ENCODE measurements at places on chromosomes 6 and 20.

GRCh38 chr20:32296819-32297420 is 19.5 kb downstream of the KIF3B start:
- DNase-seq, result no peak

DNA sequence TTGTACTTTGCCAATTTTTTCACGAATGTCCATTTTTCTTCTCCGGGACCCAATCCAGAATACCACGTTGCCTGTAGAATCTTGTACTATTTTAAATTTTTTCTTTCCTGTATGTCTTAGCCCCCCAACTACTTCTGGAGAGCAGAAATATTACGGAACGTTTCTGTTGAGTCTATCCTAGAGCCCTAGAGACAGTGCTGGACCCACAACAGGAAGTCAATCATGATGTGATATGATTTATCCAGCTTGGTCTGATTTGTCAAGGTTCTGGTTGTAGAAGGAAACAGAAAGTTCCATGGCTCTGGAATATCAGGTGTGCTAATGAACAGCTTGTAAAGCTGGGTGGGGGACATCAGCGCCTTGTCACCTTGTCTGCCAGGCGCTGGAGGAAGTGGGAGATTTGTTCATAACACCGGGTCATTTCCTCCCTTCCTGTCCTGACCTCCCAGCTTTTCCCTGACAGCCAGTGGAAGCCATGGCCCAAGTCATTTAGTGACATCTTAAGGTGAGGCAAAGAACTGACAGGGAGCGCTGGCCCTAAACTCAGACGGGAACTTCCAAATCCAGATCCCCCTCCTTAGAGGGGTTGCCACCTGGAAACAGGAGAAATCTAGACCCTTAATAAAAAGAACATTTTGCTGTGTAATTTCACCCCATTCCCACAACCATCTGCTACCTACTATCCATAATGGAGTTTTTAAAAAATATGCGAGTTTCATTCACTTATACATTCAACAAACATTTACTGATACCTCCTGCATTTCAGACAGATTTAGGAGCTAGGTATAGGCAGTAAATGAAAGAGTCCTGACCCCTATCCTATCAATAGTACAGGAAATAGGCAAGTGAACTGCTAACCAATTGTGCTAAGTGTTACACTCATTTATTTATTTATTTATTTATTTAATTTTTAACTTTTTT is 130.5 kb downstream of the ZFP64 start:
- DNase-seq, result no peak

DNA sequence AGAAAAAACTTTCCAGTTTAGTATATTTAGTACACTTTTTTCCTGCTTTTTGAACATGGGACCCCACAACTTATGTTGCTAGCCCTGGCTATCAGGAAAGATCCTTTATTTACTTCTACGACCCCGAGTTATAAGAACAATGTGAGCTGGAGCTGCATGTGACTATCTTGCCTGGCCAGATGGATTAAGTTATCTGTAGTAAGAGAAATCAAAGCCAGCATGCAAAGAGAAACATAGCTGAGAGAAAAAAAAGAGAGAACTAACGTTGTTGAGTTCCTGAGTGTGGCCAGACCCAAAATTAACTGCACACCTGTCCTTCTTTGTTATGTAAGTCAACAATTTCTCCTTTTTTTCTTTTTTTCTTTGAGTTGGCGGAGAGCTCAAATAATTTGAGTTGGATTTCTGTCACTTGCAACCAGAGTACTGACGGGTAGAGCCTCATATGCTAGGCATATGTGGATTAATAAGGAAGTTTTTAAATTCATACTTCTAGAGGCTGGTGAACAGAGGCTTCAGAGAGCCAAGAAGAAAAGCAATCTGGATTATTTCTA is 219.5 kb downstream of the HACE1 start:
- no peak for DNase-seq

DNA sequence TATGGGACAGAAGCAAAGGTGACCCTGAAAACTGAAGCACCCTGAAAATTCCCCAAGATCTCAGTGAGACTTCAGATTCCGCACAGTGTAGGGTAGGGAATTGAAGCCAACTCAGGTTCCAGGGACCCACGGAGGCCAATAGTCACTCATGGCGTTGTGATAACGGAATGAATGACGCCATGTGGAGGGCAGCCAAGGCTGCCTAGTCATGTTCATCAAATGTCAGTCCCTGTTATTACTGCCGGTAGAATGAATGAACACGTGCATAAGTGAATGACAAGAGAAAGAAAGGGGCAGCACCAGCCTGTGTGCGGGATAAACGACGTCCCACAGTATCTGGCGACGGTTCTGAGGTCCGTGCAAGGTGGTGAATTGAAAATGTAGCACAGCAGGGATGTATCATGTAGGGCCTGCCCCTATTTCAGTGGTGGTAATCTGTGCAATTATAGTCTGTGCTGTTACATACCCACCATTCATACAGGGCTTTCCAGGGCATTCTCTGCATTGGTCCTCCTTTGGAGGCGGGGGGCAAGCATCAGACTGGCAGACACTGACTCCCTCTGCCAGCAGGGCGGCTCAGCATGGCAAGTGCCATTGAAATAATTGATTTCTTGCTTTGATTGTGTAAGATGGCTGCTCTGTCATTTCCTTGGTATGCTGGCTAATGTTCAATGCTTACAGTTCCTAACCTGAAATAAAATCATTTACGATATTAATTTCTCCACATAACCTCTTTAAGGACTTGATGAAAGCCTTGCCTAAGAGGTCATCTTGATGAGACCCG is 386.9 kb downstream of the CDH4 start:
- peak; percentile 17 for DNase-seq

DNA sequence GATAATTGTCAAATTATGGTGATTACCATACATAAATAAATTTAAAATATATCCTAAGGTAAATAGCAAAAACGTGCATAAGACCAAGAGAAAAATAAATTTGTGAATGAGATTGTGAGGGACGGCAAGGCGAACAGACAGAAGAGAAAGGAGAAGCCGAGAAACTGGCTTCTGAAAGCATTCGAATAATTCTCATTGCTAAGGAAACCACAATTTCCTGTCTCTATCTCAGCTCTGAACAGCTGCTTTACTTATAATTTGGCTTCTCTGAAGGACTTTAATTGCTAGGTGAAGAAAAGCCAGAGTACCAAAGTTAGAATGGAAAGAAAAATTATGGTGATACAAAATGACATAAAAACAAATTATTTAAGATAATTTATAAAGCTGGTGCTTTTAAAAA is 79.0 kb upstream of the RGS17 start:
- peak; percentile 13 for DNase-seq

GRCh38 chr6:85044361-85044760 is 280.0 kb upstream of the TBX18 start:
- no peak for DNase-seq

DNA sequence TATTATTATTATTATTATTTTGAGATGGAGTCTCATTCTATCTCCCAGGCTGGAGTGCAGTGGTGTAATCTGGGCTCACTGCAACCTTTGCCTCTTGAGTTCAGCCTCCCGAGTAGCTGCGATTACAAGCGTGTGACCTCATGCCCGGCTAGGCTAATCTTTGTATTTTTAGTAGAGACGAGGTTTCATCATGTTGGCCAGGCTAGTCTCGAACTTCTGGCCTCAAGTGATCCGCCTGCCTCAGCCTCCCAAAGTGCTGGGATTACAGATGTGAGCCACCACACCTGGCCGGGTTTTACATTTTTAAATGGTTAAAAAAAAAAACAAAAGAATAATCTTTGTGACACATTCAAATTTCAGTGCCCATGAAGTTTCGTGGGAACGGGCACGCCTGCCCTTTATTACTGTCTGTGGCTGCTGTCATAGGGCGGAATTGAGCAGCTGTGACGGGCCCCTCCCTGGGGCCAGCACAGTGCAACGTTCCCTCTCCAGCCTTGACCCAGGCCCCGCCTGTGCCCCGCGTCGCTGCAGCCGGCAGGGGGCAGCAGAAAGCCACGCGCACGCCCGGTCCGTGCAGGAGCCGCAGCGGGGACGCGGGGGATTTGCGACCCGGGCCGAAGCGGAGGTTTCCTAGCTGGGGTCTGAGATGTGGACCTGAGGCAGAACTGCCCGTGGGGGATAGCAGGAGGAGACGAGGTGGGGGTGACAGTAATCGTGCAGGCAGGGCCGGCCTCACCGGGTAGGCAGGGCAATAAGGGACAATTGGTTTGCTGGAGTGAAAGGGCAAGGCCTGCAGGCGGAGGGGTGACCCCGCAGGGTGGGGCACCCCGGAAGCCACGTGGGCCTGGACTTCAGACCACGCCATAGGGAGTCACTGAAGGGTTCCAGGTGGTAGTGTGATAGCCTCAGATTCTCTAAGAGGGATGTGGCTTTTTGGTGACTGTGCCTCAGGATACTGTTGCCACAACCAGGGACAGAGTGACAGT is 54.3 kb downstream of the SYTL3 start:
- DNase-seq, result peak; percentile 88

DNA sequence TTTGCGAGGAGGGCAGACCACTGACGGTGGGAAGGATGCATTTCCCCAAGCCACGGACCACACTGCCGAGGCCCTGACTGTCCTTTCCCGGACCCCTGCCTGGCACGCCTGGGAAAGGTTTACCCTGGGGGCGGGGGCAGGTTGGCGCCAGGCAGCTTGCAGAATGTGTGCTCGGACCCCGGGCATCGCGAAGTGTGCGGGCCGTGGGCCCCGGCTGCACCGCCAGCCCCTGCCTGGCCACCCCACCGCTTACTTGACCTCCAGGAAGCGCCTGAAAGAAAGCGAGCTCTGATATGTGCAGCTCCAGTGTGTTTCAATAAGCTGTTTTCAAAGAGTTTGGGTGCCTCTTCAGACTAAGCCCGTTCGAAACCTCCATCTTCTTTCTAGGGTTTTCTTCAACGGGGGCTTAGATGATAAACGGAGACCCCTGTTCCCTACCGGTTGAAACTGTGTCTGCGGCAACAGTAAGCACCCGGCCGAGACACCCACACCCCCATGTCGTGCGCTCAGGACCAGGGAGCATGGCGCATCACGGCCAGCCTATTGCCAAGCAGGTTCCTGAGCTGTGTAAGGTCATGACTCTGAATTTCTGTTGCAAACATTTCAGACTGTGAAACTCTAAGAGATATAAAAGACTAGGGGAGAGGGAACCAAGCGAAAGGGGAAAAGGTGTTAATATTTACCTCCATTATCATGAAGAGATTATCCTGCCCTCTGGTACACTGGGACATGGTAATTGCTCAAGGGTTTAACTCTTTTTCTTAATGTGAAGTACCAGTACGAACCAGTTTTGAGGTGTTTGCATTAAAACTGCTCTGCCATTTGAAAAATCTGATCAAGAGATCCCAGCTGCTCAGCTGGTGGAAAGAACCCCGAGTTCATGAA is 231.2 kb upstream of the FOXQ1 start:
- DNase-seq, result no peak

GRCh38 chr6:12160326-12160725 is 129.8 kb upstream of the EDN1 start:
- DNase-seq, result no peak

DNA sequence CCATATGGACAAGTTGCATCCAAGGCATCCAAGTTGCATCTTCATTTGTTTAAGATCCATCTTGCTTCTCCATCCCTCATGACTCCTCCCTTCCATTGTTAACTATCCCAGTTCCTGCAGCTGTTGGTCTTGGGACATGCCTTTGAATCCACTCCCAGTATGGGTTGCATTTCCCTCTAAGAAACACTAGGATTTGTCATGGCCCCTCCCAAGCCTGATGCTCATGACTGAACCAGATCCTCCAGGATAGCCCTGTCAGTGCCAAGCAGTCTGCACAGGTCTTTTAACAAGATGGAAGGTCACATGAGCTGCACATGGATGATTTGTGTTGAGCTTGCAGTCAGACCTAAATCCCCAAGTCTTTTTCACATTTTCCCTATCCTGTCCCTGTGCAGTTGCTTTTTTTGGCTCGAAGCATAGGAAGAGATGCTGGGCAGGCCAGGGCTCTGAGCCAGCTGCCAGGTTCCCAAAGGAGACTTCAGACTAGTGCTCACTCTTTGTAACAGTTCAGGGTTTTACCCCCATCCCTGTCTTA is 4.2 kb downstream of the PPP2R5D start:
- no peak for DNase-seq

- DNase-seq, result no peak
Measured at GRCh38 chr20:58677079-58677604, 15.5 kb upstream of the NPEPL1 start.
